ENCODE measurements at places on chromosomes 2 and 18.

DNA sequence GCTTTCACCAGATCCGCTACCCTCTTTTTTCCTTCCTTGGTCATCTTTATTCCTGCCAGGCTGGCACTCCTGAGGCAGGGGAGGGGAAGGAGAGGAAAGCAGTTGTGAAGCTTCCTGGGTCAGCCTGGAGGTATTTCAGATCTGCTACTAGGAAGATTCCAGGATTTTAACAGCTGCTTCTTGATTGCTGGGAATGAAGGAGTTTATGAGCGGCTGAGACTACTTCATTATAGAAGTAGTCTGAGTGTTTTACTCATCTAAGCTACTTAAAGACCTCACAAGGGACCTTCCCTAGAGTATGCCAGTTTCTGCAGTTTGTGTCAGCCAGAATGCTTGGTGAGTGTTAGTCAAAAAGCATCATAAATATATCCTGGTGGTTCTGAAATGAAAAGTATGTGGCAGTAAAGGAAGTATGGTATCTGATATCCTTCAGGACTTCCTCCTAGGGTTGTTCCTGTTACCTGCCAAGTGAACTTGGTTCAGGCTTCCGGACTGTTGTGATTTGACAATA, 1.9 kb downstream of the TANC1 start:
- DNase-seq: no peak

DNA sequence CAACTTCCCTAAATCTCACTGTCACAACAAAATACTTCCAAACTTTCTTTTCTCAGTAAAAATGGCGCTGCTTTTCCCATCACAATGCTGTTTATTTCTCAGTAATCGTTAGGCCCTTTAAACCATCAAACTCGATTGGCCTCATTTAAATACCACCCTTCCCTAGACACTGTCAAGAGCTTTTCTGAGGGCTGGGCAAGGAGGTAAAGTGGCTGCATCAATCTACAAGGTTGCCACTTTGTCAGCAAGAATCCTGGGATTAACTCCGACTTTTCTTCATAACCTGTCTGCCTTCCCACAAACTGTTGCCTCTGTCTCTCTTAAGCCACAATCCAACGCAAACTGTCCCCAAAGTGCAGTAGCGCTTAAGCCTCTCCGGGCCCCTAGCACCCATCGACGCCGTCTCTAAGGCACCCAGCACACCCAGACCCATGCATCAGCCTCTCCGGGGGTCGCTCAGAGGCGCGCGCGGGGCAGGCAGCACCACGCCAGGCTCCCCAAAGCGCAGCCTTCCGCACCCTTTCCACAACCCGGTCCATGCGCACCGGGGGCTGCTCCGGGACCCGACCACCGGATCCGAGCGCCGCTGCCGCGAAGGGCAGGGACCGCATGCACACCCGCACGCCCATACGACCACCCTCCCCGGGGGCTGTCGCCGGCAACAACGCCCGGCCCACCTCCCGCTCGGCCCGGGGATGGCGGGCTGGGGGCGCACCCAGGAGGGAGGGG, 683 bp downstream of the MBOAT2 start:
- peak; percentile 20 for DNase-seq

DNA sequence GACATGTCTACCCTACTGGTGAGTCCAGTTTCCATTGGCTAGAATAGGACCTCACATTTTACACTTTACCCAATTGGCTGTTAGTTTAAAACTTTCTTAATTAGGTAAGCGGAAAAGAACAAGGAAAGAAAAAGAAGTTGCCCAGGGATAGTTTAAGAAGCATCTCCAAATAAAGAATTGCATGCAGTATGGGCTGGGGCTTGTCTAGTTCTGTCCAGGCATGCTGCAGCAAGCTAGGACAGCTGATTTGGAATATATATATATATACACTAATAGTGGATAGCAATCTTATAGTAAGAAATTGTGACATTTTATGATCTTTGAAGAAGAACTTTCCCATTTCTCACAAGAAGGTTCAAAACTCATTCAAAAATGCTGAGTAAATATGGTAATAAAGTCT, 90.0 kb upstream of the ERBB4 start:
- no peak for DNase-seq

- no peak for DNase-seq
Observed at GRCh38 chr2:120794716-120795115, 59.0 kb downstream of the GLI2 start.

GRCh38 chr2:233256048-233256447, 4.6 kb downstream of the ATG16L1 start:
- DNase-seq: no peak

DNA sequence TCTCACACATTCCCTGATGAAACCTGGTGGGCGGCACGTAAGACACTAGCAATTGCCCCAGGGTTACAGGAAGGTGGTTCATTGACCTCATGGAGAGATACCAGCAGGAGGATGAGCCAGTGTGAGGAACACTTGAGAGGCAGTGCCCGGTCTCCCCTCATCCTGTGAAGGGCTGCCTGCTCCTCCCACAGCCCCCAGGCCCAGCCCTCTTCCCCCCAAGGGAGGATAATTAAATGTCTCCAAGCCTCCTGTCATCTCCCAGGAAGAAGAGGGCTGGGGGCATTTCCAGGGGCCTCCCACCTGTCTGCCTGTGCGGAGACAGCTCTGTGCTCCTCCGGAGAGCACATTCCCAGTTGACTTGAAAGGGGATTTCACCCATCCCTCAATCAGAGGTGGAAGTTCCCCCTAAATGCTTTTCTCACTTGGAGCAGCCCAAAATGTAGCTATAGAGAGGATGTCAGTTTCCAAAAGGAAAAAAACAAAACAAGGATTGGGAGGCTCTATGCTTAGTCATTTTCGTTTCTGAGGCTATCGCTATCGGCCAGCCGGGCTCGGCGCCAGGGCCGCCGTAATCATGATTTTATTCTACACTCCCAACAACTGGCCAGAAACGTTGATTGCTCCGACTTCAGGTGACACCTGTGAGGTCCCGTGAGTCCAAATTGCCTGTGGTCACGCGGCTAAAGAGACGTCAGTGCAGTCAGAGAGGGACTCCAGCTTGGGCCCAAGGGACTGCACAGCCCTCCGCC, 7.1 kb downstream of the KCNF1 start:
- DNase-seq: peak; percentile 19

DNA sequence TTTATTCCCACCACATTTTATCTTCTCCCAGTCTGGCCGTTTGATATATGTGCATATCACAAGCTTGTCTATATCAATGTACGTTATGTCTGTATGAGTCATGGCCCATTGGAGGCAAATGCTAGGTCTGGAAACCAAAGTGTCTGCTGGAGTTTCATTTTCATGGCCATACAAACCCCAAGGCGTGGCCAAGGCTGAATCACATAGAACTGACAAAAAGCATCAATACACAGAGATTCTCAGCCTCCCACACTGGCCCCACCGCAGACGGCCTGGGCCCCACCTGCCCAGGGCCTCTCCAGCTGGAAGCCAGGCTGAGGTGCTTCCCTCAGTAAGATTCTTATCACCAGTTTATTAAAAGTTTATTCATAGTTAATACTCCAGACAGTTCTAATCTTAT, 40.5 kb upstream of the SALL3 start:
- no peak for DNase-seq

DNA sequence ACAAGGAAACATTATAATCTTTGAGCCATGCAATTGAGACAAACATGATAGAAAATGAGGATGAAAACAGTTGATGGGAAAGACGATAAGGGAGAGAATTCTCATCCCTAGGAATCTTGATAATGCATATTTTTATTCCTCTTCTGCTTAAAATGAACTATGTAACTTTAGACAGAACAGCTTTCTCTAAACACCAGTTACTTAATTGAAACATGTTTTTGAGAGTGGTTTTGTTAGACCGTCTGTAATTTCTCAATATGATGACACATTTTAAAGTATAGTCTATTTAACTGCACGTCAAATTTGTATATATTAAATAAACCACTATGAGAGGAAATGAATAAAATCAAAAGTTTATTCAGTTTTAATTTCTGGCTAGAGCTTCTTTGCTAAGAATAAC, 1453.9 kb upstream of the NXPH2 start:
- no peak for DNase-seq

DNA sequence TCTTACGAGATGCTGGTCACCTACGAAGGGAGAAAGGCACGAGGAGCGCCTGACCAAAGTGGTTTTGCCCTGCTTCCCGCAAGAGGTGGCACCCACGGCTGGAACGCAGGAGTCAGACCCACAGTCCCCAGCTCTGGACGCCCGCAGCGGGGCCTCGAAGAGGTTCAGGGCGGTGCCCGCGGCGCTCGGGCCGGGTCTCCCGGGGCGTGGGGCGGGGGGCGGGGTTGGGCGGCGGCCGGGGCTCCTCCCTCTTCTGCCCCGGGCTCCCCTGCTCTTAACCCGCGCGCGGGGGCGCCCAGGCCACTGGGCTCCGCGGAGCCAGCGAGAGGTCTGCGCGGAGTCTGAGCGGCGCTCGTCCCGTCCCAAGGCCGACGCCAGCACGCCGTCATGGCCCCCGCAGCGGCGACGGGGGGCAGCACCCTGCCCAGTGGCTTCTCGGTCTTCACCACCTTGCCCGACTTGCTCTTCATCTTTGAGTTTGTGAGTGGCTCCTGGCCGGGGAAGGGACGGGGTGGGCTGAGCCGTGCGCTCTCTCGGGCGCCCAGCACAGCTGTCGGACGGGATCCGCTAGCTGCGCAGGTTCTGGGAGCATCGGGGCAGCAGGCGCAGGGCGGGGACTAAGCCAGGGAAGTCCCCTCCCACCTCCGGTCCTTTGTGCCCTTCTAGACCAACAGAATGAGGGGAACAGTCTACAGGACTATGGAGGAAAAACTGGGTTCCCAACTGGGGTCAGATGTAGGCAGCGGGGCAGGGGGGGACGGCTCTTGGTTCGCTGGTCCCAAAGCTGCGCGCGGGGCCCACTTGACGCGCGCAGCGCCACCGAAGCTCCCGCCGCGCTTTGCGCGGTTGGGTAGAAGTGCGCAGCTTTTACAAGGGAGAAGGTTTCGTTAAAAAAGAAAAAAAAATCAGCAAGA, at the start of gene MAL:
MAL (plus strand) TSS at position 303 of the 914 bp plus-strand sequence; CDS start at position 388, 85 bp downstream.
- DNase-seq: peak; percentile 45

DNA sequence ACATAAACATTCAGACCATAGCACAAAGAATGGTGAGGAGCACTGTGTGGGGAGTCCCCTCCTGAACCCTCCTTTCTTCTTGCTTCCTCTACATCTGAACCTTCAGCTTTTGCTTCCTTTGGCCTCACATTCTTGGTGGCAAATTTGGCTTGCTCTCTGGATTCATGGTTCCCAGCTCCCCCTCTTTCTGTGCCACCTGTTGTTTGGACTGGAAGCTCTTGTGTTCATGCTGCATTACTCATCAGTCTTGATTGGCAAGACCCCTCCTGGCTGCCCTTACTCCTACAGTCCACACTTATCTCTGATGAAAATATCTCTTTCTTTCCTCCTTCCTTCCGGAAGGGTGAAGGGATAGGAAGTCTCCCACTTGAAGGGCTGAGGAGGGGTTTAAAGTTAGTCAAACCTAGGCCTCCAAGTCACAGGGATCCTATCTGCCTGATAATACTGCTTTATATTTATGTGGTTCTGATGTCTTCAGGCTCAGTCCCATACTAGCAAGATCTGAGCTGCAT, 70.0 kb downstream of the MYO3B start:
- DNase-seq: no peak

All from Calu3 (cell line).